ENCODE measurements at places on chromosomes 2 and 18.

- no peak for DNase-seq
Observed at GRCh38 chr2:150125708-150126107, 361.8 kb downstream of the RND3 start.

- no peak for DNase-seq
Observed at GRCh38 chr2:40038646-40039045, 259.6 kb upstream of the THUMPD2 start.

- DNase-seq: no peak
Observed at GRCh38 chr18:43486462-43486861, 209.2 kb upstream of the SYT4 start.

- DNase-seq: no peak
Observed at GRCh38 chr2:16832910-16833309, 167.3 kb upstream of the CYRIA start.

DNA sequence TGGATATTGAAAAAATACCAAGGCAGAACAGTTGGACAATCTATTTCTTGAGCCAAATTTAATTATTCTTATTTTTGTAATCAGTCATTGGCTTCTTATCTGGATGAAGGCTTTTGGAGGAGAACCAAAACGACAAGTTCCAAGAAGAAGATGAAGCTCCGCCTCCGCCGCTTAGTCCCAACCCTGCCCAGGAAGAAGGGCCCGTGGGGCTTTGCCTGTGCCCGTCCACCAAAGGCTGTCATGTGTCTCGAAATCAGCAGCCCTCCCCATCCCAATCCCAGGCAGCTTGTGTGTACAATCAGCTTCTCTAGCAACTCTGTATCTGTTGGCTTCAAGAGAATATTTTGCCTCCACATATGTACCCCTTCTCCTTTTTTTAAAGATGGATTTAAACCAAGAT is 24.6 kb downstream of the PTRHD1 start:
- peak; percentile 60 for DNase-seq

GRCh38 chr2:121564905-121565304 is 34.2 kb downstream of the RNU4ATAC start:
- no peak for DNase-seq

DNA sequence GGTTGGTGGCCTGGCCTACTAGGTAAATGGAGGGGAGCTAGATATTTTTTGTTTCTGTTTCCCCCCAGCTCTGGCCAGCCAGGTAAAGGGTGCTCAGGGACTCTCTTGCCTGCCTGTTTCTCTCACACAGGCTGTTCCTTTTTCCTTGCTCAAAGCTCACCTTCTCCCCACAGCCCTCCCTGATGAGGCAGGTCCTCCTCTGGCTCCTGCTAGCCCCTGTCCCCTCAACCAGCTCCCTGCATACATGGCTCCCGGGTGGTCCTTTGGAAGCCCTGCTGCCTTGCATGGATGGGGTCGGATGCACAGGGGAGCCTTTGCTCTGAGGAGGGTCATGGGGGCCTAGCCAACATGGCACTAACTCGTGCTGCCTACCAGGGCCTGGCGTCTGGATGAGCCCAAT is 27.8 kb downstream of the DYSF start:
- DNase-seq: no peak

- no peak for DNase-seq
Observed at GRCh38 chr2:127606625-127607398, 39.1 kb upstream of the GPR17 start.

DNA sequence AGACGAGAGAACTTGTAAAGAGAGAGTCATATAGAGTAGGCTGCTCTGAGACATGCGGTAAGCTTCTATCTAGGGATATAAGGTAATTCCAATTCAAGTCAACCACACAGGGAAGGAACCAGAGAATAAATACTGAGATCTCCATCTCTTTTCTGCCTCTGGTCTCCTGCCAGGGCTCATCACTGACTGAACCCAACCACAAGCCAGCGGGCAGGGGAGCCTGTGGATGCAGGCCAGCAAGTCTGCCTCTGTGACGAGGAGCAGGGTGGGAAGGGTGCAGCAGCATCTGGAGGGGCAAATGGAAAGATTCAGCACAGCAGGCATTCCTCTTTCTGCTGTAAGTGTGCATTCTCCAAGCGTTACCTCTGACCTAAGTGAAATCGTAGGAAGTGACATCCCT is 82.2 kb downstream of the ICOS start:
- DNase-seq: no peak

DNA sequence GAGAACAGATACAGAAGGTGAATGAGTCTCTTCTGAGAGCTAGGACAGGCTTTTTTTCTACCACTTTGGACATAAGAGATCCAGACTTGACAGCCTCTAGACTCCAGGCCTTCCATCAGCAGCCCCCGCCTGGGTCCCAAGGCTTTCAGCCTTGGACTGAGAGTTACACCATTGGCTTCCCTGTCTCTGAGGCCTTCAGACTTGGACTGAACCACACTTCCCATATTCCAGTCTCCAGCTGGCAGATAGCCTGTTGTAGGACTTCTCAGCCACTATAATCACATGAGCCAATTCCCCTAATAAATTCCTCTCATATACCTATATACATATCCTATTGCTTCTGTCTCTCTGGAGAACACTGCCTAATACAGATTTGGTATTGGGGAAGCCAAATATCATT is 128.2 kb downstream of the MCFD2 start:
- no peak for DNase-seq

- no peak for DNase-seq
Observed at GRCh38 chr2:21423854-21424253, 300.1 kb downstream of the TDRD15 start.

GRCh38 chr2:219418155-219419011 is at the start of gene DES:
Gene DES, plus strand, starts transcription at chr2:219418377. Its CDS starts 86 bp downstream, at chr2:219418463.
- DNase-seq: no peak

GRCh38 chr2:131046028-131046917 is 47.0 kb downstream of the FAM168B start:
- DNase-seq: no peak

DNA sequence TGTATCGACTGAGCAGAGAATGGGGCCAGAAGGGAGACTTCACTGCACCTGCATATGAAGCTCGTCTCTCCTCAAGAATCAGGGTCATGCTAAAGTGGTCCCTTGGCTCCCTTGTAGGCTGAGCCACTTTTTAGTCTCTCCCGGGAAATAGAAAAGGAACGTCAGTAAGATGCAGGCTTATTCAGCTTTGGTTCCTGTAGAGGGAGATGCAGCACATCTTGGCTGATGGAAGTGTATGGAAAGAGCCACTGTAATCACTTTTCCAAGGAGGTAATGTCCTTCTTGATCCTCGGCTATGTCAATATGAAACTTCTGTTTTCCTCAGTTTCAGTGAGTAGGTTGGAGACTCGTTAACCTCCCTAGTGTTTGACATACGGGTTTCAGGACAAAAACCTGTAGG is 235.2 kb downstream of the GCA start:
- DNase-seq: no peak

GRCh38 chr2:152716805-152717227 is 445 bp downstream of the PRPF40A start:
- DNase-seq: no peak

GRCh38 chr2:215171151-215171550 is 32.7 kb upstream of the ABCA12 start:
- DNase-seq: no peak

DNA sequence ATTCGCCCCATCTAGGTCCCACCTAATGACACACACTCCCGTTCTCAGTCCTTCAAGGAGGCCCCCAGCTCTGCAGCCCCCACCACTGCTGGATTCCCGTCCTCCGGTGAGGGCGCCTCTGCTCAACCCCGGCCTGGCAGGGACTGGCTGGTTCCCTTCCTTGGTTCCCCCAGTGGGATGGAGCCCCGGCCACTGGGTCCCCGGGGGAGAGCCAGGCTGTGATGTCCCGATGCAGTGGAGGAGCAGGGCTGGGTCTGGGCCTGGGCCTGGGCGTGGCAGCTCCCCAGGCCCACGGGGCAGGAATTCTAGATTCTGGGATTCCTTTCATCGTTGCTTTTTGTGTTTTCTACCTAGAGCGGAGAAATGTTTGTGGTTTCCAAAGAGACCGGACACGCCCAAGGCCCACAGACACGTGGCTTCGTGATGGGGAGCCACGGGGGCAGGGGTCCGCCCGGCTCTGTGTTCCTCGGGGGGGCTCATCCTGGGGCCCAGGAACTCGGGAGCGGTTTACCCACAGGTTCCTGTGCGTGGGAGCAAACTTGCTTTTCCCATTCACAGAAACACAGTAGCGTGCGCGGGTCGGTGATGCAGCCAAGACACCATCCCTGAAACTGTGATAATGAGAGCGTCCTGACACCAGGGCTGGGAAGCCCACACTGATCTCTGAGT is 67.0 kb downstream of the SLC66A2 start:
- no peak for DNase-seq

- DNase-seq: no peak
Observed at GRCh38 chr2:27856386-27856785, 33.8 kb downstream of the RBKS start.

DNA sequence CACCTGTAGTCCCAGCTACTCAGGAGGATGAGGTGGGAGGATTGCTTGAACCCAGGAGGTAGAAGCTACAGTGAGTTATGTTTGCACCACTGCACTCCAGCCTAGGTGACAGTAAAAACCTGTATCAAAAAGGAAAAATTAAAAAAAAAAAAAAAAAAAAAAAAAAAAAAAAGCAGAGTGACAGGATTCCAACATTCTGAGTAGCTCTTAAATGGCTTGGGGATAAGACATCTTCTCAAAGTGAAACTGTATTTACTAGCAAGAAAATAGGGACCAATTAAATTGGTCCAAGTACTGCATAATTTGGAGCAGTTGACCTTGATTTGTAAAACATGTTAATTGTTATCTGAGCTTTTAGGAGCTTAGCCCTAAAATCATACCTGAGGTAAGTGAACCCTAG is 65.7 kb upstream of the TMEM247 start:
- no peak for DNase-seq

GRCh38 chr2:102027036-102027980 is 35.5 kb downstream of the IL1R2 start:
- DNase-seq: no peak

DNA sequence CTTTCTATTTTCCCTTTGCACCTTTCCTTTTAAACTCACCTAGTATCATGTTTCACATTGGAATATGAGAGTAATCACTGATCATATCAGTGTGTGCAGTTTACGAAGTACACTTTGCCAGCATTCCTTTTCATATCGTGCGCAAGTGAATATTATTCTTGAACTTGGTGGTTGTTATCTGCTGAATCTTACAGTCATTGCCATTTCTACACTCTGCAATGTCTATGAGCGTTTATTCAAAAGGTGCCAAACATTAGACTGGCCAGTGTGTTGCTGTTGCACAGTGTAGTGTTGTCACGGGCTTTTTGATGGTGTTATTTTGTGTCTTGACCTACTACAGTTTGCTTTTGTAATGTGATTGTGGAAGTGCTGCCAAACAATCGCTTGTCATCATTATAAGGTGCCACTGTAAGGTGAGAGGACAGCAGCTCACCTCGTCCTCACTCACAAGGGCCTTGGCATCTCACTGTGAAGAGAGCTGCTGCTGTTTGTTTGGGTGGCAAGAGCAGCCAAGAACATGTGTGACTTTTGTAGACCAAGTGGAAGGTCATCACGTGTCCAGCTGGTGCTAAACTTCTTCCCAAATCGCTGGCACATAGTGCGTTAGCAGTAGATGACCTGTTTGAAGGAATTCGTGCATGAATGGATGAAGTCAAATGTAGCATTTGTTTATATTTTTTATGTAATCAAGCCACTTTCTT is 113.3 kb downstream of the MYO1B start:
- DNase-seq: no peak

GRCh38 chr2:70463997-70464396 is 89.6 kb downstream of the TGFA start:
- no peak for DNase-seq

DNA sequence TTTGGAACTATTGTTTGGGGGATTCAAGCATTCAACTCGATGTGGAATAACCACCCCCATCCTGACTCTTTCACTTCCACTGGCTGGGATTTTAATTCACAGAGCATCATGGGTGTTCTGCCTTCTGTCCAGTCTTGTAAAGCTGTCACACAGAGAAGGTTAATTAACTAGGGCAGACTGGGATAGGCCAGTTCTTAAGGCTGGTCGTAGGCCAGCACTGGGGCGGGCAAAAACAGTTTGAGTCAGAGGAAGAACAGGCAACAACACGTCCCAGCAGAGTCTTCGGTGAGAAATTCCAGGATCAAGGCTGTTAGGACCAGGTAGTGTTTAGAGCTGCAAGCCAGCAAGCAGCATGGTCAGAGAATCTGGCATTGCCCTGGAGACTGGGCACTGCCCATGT is 4.0 kb upstream of the RNF152 start:
- no peak for DNase-seq

DNA sequence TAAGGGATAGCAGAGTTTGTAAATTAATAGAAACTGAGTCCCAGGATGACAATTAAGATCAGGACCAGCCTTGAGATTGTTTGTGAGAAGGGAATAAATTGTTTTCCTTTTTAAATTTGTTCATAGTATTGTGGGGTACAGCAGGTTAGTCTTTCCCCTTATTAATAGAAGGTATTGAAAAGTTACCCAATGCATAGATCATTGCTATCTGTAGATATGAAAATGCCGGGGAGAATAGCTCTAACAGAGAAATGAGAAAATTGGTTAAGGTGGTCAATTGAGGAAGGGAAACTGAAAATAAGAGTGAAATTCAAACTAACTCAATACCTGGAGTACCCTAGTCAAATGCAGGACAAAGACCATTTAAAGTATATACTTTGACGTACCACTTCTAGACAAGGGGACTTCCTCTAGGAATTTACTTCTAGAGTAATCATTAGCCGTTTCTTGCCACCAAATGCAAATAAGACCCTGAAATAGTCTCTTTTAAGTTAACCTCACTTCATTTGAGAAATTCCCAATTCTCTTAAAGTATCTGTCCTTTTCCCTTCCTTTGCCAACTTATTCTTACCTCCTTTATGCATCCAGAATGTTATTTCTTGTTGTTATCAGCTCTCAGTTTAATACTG is 1224.4 kb upstream of the LRRTM1 start:
- DNase-seq: no peak

DNA sequence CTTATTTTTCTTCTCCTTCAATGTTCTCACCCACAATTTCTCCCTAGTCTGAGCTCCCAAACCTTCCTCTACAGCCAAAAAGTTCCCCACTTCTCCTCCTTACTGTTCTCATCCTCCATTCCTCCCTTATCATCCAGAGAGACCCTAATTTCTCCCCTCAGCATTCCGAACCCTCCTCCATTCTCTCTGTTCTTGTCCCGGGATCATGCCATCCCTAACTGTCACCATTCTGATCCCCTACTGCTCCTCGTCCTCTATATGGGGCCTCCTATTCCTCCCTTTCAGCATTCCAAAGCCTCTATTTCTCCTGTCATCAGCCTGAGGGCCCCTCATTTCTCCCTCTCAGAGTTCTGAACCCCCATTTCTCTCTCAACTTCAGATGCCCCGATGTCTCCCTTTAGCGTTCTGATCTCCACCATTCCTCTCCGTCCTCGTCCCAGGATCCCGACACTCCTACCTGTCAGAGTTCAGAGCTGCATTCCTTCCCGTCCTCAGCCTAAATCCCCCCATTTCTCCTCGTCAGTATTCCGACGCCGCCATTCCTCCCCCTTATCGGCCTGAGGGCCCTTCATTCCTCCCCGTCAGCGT is 522 bp downstream of the MBD1 start:
- no peak for DNase-seq

GRCh38 chr18:59275406-59275949 is 2.2 kb upstream of the RAX start:
- no peak for DNase-seq

GRCh38 chr2:188382107-188382506 is 90.4 kb downstream of the GULP1 start:
- no peak for DNase-seq

All from right atrium auricular region (tissue), 2 donors.